ENCODE measurements at places on chromosomes 12 and 14.

GRCh38 chr14:104227806-104228205, 89.4 kb downstream of the KIF26A start:
- peak; percentile 2 for DNase-seq

DNA sequence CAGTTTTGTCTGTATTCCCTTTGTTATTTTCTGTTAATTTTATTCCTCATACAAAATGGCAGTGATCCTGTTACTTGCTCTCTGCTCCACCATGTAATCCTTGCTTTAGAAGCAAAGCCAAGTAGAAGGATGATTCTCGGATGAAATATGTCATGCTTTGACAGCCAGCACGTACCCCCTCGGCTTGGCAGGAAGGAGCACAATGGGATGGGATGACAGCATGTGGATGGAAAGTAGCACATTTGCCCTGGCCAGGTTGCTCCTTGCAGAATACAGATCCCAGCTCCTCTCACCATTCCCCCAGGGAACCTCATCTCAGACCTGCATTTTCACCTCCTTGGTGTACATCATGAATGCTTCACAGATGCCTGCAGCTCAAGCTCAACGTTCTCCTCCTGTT, 35.1 kb upstream of the ATF1 start:
- DNase-seq: no peak

GRCh38 chr12:75389706-75390105, 1.2 kb upstream of the GLIPR1L2 start:
- no peak for DNase-seq

- no peak for DNase-seq
Observed at GRCh38 chr12:98352218-98352811, 163.1 kb upstream of the TMPO start.

DNA sequence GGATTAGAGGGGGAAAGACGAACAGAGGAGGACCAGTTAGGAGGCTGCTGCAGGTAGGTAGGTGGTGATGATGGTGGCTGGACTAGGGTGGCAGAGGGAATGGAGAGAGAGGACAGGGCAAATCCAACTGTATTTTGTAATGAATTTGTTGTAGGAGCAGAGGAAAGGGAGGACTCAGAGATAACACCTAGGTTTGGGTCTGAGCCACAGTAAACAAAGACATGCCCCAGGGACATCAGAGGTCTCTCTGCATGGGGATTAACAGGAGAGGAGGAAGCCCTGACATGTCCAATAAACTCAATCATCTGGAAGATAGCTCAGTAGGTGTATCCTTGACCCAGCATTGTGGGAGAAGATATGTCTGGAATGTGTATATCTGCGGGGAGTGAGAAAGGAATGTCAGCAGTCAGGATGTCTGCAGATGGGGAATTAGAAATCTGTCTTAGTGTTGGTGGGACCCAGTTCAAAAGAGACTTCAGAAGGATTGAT, 4.7 kb upstream of the SLC48A1 start:
- no peak for DNase-seq

DNA sequence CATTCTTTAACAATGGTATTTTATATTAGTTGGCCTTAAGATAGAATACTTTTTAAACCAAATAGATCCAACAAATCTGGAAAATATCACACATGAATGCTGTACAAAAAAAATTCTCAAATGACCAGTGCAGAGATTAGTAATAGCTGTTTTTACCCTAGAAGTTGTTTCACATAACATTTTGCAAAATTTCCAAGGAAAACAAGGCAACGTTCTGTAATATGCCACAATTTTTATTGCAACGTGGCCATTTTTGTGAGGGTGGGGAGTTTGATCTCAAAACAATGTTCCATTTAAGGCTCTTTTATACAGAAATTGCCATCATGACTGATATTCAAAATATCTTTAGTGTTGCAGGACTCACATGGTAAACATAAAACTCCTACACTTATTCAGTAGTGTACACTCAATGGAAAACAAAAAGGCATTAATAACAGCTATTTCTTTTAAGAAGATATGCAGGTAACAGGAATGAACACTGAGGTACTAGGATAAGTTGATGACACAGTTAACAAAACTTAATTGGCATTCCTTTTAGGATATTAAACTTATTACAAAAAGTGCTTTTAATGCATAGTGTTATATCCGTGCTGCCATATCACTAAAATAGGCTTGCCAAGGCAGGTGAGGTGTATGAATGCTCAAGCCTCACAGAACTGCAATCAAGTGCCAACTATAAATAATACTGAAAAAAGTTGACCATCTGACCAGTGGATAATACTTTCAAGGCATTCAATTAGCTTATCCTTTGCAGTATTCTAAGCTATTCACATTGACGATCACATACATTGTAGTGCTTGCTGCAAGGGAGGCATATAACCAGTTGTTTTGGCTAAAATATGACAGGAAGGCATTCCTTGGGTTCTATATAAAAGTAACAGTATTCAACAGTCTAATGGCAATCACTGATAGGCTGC, 2.3 kb downstream of the CFL2 start:
- no peak for DNase-seq

DNA sequence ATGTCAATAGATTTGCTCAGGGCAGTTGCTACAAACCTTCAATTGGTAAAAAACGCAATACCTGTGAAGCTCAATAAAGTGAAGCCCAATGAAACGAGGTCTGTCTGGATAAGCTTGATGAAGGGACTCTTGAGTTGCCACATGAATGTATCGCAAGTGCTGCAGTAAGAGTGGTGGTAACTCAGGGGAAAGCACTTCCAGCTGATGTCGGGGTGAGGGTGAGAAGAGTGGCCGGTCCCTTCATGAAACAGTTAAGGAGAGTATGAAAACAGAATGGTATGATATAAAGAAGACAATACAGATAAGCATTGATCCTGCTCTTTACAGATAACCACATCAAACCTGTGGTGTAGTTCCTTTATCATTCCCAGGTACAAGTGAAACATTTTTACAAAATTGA, 83.4 kb upstream of the EVL start:
- DNase-seq: no peak

GRCh38 chr14:90641168-90641567, 175.1 kb downstream of the TTC7B start:
- no peak for DNase-seq
